Ovary (tissue), 10 donors: ENCODE measurements at places on chromosomes 7 and 10. TPM values are rescaled to one million over a fixed set of nuclear protein-coding genes. Genes with fewer than 3 reads are reported as not detected.
A peak's percentile ranks its signal among the peaks of the same experiment; 100 is the strongest.

DNA sequence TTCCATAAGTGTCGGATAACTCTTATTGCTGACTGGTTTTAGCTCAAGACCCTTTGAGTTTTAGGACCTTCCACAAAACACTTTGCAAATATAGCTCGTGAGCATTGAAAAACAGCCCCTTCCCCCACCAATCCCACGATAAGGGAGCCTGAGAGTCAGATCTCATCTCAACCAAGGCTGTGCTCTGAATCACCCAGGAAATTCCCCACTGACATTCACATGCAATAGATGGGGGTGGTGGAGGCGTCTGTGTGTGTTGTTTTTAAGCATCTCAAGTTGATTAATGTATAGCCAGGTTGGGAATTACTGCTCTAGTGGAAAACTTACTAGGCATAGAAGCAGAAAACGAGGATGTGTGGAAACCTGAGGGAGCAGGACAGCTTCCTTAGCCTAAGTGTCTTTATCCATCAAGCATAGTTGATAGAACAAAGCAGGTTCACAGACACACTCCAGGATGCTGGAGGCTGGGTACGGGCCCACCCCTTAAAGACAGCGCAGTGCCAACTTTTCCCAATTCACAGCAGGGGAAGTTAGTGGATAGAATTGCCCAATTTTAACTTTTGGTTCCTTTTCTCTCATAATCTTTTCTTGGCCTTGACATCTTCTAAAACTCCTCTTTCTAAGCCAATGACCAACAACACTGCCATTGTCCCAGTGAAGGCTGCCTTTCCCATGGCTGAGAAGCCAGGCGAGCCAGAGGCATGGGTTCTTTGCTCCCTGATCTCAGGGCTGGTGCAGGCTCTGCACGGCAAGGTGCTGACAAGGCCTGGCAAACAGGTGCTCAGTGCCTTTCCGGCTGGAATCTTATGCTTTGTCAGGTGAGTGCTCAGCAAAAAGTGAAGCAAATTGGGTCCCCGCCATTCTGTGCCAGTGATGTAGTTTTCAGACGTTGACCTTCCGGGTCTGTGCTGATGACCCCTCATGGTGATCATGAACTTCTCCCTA is 98.5 kb upstream of the INSIG1 start:
- no peaks in the 10 kb centered on the region for H3K4me1 ChIP-seq
- no peak for DNase-seq
- H3K27ac ChIP-seq = no peak overlapping the region
- no peaks in the 10 kb centered on the region for H3K27me3 ChIP-seq

GRCh38 chr10:26737730-26738129 is 40.2 kb downstream of the PDSS1 start:
- H3K27ac ChIP-seq = no peak overlapping the region
- no peaks in the 10 kb centered on the region for H3K27me3 ChIP-seq
- no peaks in the 10 kb centered on the region for H3K4me1 ChIP-seq
- no peaks in the 10 kb centered on the region for H3K36me3 ChIP-seq

DNA sequence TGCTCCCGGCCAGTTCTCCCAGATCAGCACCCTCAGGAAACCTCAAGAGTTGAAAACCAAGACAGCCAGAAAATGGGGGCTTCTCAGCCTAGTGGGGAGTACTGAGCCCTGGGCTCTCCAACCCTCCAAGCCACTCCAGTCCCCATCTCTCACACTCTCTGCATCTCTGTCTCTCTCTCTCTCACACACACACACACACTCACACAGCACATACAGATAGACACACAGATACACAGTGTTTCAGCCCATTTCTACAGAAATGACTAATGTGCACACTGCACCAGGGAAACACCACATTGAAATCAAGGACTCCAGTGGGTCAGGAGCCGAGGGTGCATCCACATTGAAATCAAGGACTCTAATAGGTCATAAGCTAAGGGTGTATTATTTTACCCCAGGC is 107.5 kb downstream of the MKI67 start:
- no peaks in the 10 kb centered on the region for H3K27me3 ChIP-seq
- no peak for DNase-seq
- no peak overlapping the region for H3K4me3 ChIP-seq
- no peaks in the 10 kb centered on the region for H3K36me3 ChIP-seq
- H3K4me1 ChIP-seq = no peaks in the 10 kb centered on the region

- no peaks in the 10 kb centered on the region for H3K36me3 ChIP-seq
- H3K27me3 ChIP-seq = no peaks in the 10 kb centered on the region
- DNase-seq = no peak
- no peak overlapping the region for H3K27ac ChIP-seq
Observed at GRCh38 chr7:3955751-3956696, 655.0 kb downstream of the SDK1 start.

DNA sequence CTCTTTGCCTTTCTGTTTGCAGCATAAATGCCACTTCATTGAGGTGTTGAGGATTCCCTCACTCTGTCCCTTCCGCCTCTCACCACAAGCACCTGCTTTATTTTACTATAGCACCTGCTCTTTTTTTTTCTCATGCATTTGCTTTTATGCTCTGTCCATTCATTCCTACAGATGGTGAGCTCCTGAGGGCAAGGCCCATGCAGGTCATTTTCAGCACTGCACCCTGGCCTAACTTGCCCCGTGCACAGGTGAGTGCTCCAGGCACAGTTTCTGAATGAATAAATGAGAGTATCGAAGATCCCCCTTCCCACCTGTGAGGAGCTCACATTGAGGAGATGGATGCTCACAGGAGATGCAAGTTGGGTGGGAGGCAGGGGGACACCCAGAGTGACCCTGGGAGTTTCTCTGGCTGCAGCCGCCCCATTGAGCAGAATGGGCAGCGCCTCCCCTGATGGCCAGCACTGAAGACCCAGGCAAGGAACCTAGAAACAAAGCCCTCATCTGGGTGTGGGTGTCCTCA is 1.2 kb upstream of the AKR1E2 start:
- no peak for DNase-seq
- H3K4me1 ChIP-seq = peaks cover 2% of the 10 kb centered on the region
- H3K27me3 ChIP-seq = no peaks in the 10 kb centered on the region
- H3K27ac ChIP-seq = no peak overlapping the region

DNA sequence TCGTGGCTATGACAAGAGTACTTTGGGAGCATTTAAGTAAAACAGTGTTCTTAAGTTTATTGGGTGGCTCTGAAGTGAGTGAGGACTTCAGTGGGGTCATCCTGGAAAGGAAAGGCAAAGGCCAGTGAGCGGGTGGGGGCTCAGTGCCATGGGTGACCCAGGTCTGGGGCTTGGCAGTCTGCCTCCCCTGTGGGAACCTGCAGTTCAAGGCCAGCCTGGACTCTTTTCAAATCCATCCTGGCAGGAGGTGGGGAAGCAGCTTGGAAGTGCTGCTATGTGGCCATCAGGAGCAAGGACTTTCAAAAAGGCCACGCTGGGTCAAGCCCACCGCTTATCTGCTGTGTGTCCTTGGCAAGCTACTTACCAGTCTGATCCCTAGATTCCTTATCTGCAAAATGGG is 148.9 kb upstream of the NPS start:
- H3K4me1 ChIP-seq = peaks cover 16% of the 10 kb centered on the region
- H3K27me3 ChIP-seq = no peaks in the 10 kb centered on the region
- no peaks in the 10 kb centered on the region for H3K36me3 ChIP-seq
- DNase-seq = no peak
- H3K4me3 ChIP-seq = no peak overlapping the region

DNA sequence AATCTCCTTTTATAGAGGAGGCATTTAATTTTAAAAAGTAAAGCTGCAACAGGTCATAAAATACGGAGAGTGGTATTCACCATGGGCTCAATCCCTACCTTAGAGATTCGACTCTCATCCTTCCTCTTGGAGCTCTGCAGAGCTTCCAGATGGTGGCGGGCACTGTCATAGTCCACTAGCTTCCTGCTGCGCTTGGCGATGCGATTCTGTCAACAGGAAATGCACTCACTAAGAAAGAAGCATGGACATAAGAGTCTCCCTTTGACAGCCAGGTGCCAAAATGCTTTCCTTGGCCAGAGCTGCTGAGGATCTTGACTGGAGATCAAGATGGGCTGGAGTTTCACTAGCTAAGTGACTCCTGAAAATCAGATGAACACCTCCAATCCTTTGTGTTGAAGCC is 154.4 kb downstream of the AMPH start:
- no peak overlapping the region for H3K4me3 ChIP-seq
- no peaks in the 10 kb centered on the region for H3K27me3 ChIP-seq
- no peak for DNase-seq
- no peaks in the 10 kb centered on the region for H3K4me1 ChIP-seq
- no peak overlapping the region for H3K27ac ChIP-seq

GRCh38 chr10:119658274-119658673 is 7.1 kb downstream of the BAG3 start:
- DNase-seq = peak; percentile 85
- no peaks in the 10 kb centered on the region for H3K36me3 ChIP-seq
- no peak overlapping the region for H3K4me3 ChIP-seq
- peak overlapping the region; percentile 42 for H3K27ac ChIP-seq

GRCh38 chr7:115096262-115096661 is 174.4 kb downstream of the MDFIC start:
- H3K36me3 ChIP-seq = no peaks in the 10 kb centered on the region
- no peaks in the 10 kb centered on the region for H3K27me3 ChIP-seq
- DNase-seq = no peak
- H3K4me1 ChIP-seq = no peaks in the 10 kb centered on the region

DNA sequence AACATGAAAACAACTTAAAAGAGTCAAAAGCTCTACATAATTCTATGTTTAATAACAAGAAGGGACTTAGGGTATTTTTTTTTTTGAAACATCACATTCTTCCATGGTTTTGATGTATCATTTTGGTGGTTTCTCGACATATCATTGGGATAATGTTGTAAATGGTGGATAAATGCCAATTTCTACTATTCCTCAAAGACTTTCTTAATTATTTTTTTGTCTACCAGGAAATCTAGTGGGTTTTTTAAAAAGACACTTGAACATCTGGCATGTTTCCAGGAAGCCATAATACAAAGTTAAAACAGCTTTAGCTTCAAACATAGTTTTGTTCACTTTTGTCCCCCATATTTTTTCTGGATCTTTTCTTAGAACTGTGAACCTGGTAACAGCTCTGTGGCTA is 200.4 kb downstream of the DKK1 start:
- H3K4me3 ChIP-seq = no peak overlapping the region
- H3K36me3 ChIP-seq = no peaks in the 10 kb centered on the region
- DNase-seq = no peak
- H3K27ac ChIP-seq = no peak overlapping the region

EVX1 gene
- total RNA-seq = not detected

GRCh38 chr10:110211465-110211843 is 4.0 kb downstream of the MXI1 start:
- no peaks in the 10 kb centered on the region for H3K27me3 ChIP-seq
- no peaks in the 10 kb centered on the region for H3K36me3 ChIP-seq
- no peak for DNase-seq
- peak overlapping the region; percentile 79 for H3K4me3 ChIP-seq
- peak overlapping the region; percentile 95 for H3K27ac ChIP-seq

DNA sequence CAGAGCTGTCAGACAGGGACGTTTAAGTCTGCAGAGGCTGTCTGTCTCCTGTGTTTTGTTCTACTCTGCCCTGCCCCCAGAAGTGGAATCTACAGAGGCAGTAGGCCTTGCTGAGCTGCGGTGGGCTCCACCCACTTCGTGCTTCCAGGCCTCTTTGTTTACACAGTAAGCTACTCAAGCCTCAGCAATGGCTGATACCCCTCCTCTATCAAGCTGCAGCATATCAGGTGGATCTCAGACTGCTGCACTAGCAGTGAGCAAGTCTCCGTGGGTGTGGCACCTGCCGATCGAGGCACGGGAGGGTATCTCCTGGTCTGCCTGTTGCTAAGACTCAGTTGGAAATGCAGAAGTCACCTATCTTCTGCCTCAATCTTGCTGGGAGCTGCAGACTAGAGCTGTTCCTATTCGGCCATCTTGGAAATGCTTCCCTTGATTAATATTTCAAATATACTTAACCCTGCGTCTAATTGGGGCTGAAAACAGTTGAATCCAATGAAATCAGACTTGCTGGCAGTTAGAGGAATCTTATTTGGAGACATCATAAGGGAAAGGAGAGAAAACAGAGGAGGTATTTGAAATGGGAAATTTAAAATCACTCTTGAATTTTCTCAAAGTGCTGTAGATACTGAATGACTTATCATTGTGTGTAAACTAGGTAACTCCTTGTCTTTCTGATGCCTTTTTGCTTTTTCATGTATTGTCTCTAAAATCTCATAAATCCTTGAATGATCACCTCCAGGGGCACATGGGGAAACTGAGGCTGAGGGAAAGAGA is 13.8 kb upstream of the CYP3A5 start:
- H3K4me1 ChIP-seq = no peaks in the 10 kb centered on the region
- no peaks in the 10 kb centered on the region for H3K36me3 ChIP-seq
- no peaks in the 10 kb centered on the region for H3K27me3 ChIP-seq
- H3K4me3 ChIP-seq = no peak overlapping the region
- DNase-seq = no peak

ADAM22 gene
- total RNA-seq = 5.0 TPM

- no peak overlapping the region for H3K4me3 ChIP-seq
- H3K27me3 ChIP-seq = no peaks in the 10 kb centered on the region
- H3K27ac ChIP-seq = no peak overlapping the region
- H3K4me1 ChIP-seq = no peaks in the 10 kb centered on the region
Observed at GRCh38 chr10:127492607-127493250, 56.4 kb upstream of the NPS start.

ZDHHC6 gene
- total RNA-seq = 34.8 TPM

TUBB8 gene
- total RNA-seq = not detected

DNA sequence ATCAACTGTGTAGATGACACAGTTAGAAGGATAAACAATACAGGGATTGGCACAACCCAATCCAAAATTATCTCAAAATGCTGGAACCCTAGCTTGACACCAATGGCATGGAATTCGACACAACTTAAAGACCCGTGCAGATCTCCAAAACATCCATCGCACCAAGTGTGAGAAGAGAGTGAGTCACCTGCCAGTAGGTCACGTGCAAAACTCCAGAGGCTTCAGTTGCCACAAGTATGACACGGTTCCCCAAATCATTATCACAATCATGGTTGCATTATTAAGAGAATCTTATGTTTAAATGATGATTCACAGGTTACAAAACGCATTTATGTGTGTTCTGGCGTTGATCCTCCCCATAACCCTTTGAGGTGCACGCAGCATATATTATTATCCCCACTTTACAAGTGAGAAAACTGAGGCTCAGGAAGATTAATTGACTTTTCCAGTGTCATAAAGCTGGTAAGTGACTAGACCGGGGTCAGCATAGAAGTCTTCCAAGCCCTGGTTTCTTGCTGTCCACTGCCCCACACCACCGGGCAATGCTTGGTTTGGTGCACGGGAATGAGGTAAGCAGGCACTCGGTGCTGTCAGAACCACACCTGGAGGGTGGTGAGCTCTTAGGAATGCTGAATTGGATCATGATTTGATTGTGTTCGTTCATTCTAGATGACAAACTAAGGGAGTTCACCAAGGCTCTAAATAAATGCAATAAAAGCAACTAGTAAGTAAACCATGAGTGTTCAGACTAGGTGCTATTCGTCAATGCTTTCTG is 23.6 kb upstream of the STK17A start:
- H3K4me1 ChIP-seq = no peaks in the 10 kb centered on the region
- no peak overlapping the region for H3K4me3 ChIP-seq
- DNase-seq = no peak
- H3K27ac ChIP-seq = no peak overlapping the region
- no peaks in the 10 kb centered on the region for H3K36me3 ChIP-seq
